A172 (cell line): ENCODE measurements at places on chromosomes 5 and 9. TPM values are rescaled to one million over a fixed set of nuclear protein-coding genes. Genes with fewer than 3 reads are reported as not detected.
A peak's percentile ranks its signal among the peaks of the same experiment; 100 is the strongest.

- no peak for DNase-seq
Observed at GRCh38 chr5:134649163-134649835, 714 bp downstream of the SEC24A start.

DNA sequence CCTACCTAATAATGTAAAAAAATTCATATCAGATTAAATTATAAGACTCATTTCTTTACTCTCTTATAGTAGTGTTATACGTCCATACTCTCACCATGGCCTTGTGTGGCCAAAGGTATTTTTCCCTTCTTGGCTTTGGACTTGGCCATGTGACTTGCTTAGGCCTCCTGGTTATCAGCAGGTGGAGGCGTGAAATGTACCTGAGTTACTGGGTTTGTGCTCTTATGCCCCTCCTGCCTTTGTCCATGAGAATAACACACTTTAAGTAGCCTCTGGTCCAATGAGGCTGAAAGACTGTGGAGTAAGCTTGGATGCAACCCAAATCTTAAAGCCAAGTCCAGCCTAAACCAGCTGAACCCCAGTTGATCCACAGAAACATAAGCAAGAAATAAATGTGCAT is 68.7 kb downstream of the RETREG1 start:
- no peak for DNase-seq

GRCh38 chr5:79399046-79399445 is 114.9 kb downstream of the HOMER1 start:
- no peak for DNase-seq

- no peak for DNase-seq
Observed at GRCh38 chr5:67179697-67180361, 16.8 kb downstream of the CD180 start.

DNA sequence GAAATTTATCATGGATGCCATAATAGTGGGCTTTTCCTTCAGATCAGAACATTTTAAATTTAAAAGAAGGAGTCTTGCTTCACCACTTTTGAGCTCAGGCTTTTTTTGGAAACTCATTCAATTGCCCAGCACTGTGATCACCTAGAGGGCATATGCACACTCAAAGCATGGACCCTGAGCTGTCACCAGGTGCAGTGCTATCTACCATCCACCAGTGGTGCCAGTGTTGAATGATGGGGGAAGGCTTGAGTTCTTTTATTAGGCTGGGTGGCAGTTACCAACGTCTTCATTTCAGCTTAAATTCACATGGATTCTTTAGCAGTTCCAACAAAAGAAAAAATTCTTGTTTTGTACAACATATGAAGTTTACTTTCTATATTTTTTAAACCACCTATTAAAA is 164.1 kb downstream of the CFAP90 start:
- no peak for DNase-seq

GRCh38 chr5:94433397-94434163 is 184.8 kb downstream of the KIAA0825 start:
- DNase-seq, result peak; percentile 5

- DNase-seq, result no peak
Observed at GRCh38 chr5:92504346-92504745, 1076.7 kb downstream of the NR2F1-AS1 start.

- no peak for DNase-seq
Observed at GRCh38 chr9:37239224-37239859, 119.0 kb downstream of the ZCCHC7 start.

GRCh38 chr5:82815871-82816270 is 261.3 kb downstream of the TMEM167A start:
- DNase-seq, result no peak

DNA sequence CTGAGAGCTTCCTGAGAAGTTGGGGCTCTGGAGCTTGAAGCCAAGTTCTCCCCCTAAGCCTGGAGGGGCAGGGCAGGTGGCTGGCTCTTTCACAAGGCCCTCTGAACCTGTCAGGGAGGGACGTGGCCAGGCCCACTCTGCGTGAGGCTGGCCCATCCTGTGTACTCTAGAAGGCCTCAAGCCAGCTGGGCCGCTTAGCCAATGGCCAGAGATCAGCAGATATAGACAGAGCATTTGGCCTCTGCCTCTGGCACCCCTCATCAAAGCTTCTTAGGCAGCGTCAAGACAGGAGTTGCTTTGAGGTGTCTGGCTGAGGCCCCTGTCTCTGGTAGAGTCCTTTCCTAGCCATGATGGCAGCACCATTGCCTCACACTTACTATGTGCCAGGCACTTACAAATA is 105.6 kb downstream of the FGF18 start:
- DNase-seq, result no peak

DNA sequence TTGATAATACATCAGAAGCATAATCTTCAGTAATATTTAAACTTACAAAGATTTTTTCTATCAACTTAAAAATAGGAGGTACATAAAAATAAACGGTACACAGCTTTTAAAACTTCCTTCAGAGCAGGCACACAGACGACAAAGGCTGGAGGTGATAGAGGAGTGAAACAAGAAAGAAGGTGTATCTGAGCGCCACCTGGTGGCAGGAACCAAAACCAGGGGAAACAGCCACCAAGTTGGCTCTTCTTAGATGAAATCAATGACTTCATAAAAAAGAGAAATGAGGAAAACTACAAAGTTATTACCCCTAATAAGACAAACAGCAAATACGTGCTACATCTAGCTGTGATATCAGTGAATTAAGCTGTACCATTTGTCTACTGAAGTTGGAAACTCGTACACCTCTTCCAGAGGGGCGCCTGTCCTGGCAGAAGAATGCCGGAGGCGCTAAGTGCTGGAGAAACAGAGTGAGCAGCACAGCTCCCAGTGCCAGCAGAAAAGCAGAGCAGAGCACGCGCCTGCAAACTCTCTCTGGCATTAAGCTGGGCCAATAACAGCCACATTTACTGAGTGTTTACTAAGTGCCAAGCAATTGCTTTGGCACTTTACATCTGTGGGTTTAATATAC is 85.9 kb downstream of the SETX start:
- peak; percentile 76 for DNase-seq

GRCh38 chr9:99169982-99170761 is 51.6 kb downstream of the ALG2 start:
- no peak for DNase-seq

- no peak for DNase-seq
Observed at GRCh38 chr5:67887748-67888161, 327.8 kb upstream of the PIK3R1 start.

DNA sequence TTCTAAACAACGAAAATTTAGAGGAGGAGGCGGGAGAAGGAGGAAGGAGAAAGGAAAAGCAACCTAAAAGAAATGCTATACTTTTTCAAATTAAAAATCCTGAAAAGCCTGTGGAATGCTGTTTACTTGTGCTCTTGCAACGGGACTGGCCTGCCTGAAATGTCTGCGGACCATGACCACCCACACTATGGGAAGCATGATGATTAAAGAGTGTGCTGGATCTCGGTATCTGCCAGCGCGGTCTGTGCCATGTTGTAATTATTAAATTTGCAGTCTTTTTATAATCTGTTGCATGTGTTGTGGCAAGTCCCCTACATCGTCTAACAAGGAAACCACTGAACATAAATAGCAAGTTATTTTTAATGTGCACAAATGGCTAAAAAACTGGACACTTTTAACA is 111.4 kb downstream of the FANCC start:
- no peak for DNase-seq

DNA sequence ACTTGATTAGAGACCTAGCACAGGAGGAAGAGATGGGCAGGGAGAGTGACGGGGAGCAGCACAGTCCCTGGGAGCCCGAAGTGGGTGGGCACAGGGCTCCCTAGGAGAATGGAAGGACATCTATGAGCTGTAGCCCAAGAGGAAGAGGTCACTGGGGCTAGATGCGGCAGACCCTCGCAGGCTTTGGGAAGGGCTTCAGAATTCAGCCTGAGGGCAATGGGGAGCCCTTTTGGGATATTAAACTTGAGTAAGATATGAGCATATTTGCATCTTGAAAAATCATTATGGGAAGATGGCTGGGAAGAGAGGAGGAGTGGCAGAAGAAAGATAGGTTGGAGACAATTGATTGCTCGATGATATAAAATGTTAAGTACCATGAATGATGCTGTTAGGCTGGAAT is 48.9 kb upstream of the IL17B start:
- DNase-seq, result no peak

GRCh38 chr5:124297826-124298225 is 448.6 kb downstream of the ZNF608 start:
- DNase-seq, result no peak

GRCh38 chr9:101326501-101326900 is 58.3 kb downstream of the BAAT start:
- no peak for DNase-seq

GRCh38 chr9:95752129-95752731 is 123.3 kb upstream of the ERCC6L2 start:
- DNase-seq, result no peak

Gene TSLP
- not detected in 2 replicates for total RNA-seq

Gene CDH6
- not detected in 2 replicates for total RNA-seq

Gene PCDHGC3
- total RNA-seq, result 46.6 and 51.7 TPM in 2 replicates

Gene SLC36A1
- 14.8 and 21.8 TPM in 2 replicates for total RNA-seq

Gene GPR107
- total RNA-seq, result 0.17 and 0.22 TPM in 2 replicates

Gene PHF24
- 0.05 TPM in 1 of 2 replicates, not detected in the other for total RNA-seq

Gene PCDHB14
- total RNA-seq, result 17.6 and 18.2 TPM in 2 replicates

Gene MEIKIN
- total RNA-seq, result not detected in 2 replicates

Gene TMEM252
- total RNA-seq, result not detected in 2 replicates

Gene TNC
- 0.67 and 1.4 TPM in 2 replicates for total RNA-seq
